Skeletal muscle cell (primary cell): ENCODE measurements at places on chromosomes 12 and 14.

GRCh38 chr12:78698747-78699146 is 165.8 kb upstream of the SYT1 start:
- no peak for DNase-seq

DNA sequence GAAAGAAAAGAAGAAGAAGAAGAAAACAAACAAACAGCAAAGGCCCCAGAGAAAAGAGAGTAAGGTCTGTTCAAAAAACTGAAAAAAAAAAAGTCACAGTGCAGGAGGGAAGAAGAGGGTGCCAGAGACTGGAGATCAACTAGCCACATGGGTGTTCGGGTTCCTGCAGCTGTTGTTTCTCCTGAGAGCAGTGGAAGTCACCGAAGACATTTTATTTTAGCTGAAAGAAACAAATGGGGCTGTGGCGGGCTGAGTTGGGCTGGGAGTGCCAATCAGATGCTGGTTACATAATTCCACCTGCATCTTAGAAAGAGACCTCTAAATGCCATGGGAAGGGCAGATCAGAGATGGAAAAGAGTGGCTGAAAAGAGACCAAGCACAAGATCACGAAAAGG is 33.9 kb downstream of the ACTN1 start:
- no peak for DNase-seq

- no peak for DNase-seq
These were observed 191.5 kb upstream of the C14orf180 start for GRCh38 chr14:104388011-104388521.

- DNase-seq = no peak
These were observed 126.7 kb upstream of the MDM1 start for GRCh38 chr12:68458866-68459265.

GRCh38 chr12:125092872-125093680 is 27.8 kb downstream of the AACS start:
- DNase-seq = no peak

DNA sequence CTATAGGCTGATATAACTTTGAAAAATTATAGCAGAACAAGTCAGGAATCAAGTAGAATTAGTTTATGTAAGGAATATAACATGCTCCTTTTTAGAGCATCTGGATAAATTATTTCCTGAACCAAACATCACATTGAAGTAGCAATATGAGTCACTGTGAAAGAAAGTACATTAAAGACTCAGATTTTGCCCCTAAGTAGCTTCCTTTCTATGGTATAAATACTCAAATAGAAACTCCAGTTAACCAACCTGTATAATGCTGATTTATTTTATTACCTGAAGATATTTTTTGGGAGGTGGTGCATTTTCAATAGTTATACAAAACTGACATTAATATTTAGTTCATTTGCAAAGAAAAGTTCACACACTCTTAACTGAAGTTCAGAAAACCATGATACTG is 312.1 kb downstream of the ITPR2 start:
- no peak for DNase-seq

DNA sequence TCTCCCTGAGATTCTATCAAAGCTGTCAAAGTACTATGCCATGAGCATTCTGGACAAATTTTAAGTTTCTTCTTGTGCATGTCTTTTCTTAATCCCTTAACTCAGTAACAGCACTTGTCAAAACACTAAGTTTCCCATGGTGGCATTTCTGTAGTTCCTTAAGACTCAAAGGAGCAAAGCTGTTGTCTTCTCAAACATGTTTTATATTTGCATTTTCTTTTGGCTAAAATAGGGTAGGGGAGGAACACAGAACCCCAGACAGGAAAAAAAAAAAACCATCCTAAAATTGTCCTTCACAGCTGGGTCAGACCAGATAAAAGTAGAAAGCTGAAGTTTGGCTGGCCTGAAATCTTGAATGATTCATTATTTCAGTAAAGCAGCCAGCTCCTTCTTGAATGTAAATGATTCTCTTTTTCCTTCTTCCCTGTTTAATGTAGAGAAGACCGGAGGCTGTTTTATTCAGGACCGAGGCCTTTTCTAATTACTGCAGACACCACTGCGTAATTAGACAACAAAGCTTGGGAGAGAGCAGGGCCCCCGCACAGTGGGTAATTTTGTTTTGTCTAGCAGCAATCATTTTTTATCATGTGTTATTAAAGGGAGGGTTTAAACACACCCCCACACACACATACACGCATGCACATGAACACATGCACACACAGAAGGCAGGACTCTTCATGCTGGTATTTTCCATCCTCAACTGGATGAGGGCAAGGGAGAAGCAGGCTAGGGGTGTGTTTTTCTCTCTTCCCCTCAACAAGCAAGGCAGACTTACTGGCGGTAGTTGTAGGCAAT is 51.0 kb downstream of the PAH start:
- DNase-seq = no peak

DNA sequence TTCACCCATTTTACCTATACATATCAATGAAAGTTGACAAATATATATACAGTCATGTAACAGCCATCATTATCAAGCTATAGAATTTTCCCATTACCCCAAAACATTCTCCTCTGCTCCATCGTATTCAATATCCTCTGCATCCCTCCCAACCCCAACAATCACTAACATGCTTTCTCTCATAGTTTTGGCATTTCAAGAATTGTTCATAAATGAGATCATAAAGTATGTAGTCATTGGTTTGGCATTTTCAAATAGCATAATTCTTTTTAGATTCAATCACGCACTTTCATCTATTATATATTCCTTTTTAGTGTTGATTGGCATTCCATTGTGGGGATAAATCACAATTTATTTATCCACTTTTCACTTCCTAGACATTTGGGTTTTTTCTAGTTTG is 866.0 kb upstream of the TMEM132C start:
- DNase-seq = no peak

DNA sequence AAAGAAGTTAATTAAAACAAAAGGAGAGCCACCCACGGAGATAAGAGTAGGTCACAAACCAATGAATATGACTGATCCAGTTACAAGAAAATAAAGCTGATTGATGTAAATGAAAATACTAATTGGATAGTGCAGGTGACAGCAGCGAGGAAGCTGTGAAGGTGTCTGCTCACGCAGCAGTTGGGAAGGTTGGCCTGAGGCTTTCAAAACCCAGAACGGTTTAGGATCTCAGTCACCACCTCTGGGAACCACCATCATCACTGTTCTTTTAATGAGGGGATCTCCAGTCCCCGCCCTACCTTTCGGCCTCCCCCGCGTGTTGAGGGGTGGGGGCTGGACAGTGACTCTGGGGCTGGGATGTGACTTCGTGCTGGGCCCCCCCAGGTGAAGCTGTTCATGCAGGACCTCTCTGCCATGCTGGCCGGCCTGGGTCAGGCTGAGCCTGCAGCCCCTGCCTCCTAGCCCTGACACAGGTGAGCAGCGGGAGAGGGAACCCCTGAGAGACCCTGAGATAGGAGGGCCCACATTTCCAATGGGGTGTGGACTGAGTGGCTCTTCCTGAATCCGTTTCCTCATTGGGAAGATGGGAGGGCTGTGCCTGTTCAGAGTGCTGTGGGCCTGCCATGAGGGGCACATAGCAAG is 7.8 kb downstream of the CFAP73 start:
- no peak for DNase-seq

DNA sequence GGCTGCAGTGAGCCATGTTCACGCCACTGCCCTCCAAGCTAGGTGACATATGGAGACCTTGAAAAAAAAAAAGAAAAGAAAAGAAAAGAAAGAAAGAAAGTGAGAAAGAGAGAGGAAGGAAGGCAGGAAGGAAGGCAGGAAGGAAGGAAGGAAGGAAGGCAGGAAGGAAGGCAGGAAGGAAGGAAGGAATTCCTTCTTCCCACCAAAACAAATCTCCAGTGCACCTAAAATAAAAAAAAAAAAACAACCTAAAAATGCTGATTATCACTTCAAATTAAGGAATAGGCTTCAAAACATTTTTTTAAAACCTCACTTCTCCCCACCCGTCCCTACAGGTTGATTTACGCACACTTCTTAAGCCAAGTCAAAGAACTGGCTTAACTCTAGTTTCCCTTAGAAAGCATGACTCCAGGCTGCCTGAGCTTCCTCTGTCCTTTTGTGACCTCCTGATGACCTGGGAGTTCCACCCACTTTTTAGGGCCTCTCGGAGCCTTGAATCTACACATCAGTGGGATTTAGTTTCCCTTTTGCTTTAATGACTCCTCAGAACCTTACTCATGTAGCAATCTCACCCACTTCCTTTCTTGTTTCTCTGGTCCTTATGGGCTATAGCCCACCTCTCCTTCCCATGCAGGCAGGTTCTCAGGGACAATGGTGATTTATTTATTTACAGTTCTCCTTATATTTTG is 18.6 kb downstream of the DUSP6 start:
- no peak for DNase-seq
